ENCODE measurements at places on chromosomes 1 and 21.

DNA sequence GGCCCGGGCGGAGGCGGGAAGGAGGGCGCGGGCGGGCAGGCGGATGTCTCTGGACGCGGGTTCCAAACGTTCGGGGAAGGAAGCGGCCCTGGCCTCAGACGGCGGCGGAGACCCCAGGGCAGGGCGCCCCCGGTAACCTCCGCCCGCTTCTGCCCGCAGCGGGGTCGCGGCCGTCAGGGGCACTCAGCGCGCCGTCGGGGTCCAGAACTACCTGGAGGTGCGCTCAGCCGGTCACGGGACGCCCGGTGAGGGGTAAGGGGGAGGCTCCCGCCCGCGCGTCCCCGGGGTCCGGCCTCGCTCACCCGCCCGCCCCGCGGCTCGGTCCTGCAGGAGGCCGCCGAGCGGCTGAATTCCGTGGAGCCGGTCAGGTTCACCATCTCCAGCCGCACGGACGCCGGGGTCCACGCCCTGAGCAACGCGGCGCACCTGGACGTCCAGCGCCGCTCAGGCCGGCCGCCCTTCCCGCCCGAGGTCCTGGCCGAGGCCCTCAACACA is 406 bp downstream of the PUSL1 start:
- ATAC-seq = peak; percentile 0

GRCh38 chr1:100879422-100879821 is 15.2 kb downstream of the EXTL2 start:
- ATAC-seq = no peak

DNA sequence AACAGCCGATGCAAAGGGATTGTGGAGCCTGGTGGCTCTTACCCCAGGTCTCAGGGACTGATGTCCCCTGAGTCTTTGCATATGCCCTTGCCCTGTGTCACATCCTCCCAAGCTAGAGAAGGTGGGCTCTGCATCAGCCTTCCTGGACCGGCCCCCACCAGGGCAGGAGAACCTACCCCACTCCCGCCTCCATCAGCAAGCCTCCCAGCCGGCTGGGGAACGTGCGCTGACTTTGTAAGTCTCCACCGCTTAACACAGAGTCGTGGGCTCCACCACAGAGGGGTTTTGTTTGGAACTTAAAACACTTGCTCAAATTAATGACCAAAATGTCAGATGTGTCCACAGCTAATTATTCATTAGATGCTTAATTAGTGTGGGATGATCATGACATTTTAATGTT is 255.2 kb upstream of the VAMP3 start:
- no peak for ATAC-seq

GRCh38 chr1:225911191-225912130 is 12.6 kb downstream of the PYCR2 start:
- ATAC-seq = peak; percentile 80

DNA sequence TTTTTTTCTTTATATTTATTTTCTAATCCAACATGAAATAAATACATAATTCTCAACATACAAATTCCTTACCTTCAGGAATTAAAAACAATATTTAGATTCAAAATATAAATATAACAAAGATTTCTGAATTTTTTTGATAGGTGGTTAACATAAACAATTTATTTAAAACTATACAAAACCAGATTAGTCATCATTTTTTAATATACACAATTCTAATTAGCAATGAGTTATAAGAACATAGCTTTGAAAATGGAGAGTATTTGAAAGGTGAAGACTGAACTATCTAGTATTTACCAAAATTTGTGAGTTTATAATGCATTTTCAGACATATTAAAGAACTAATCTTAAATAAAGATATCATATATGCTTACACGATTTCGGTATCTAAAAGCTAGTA is 37.5 kb downstream of the TPR start:
- ATAC-seq = no peak

- ATAC-seq = peak; percentile 92
Measured at GRCh38 chr1:211935448-211935970, 99.8 kb downstream of the INTS7 start.

DNA sequence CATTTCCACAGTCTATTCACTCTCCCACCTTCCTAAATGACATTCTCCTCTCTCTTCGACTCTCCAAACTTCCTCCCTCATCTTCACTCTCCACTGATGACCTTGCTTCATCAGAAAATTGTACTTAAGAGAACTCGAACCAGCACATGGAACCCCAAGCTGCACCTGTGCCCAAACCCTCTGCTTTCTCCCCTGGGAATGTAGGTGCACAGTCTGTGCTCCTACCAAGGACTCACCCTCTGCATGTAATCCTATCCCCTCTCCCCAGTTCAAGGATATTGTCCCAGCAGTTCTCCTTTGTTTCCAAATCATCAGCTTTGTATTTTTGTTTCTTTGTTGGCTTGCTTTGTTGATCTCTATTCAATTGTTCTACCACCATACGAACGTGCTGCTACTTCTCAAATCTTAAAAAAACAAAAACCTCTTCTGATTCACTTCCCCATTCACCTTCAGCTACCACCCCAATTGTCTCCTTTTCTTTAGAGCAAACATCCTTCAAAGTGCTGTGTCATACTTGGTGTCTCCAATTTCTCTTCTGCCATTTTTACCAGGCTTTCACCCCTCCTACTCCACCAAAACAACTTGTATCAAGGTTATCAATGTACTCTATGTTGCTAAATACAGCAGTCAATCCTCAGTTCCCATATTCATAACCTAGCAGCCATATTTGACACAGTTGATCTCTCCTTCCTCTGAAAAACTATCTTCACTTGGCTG is 26.8 kb downstream of the RAB3B start:
- ATAC-seq = peak; percentile 86

GRCh38 chr1:117020526-117021156 is 19.1 kb downstream of the CD101 start:
- no peak for ATAC-seq

GRCh38 chr21:24509131-24509530 is 1098.2 kb downstream of the MRPL39 start:
- ATAC-seq = no peak

Measured in stimulated activated memory B cell treated with anti-CD40 and anti-IgM and Interleukin-4, amounts not matched to agents 10 μg/mL and 1 μg/mL and 100 μg/mL, for 72 hours (primary cell).